ENCODE measurements at places on chromosomes 1 and 21.

- DNase-seq: no peak
Measured at GRCh38 chr1:47684518-47684917, 246.7 kb downstream of the FOXD2 start.

DNA sequence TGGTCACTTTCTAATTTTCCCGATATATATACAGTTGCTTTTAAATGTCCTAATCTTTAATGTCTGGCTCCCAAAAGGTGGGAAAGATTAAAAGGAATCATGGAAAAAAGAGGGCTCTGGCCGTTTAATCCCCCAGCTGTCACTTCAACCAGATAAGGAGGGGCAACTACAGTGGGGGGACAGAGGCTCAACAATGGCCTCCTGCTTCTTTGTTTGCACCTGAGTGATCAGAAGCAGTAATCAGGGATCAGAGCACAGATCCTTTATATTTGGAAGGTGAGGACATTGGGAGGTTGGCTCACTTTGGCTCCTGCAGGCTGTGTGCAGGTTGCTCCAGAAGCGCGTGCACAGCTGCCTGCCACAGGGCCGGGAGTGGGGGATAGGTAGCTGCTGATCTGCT lies 212.8 kb downstream of the FMN2 start:
- no peak for DNase-seq

- no peak for DNase-seq
Measured at GRCh38 chr21:39788383-39788782, 43.4 kb downstream of the IGSF5 start.

- no peak for DNase-seq
Measured at GRCh38 chr1:246139745-246140182, 367.3 kb downstream of the SMYD3 start.

GRCh38 chr1:34970829-34971228 lies 14.3 kb downstream of the TMEM35B start:
- no peak for DNase-seq

- no peak for DNase-seq
Measured at GRCh38 chr1:173418107-173418985, 58.8 kb upstream of the PRDX6 start.

DNA sequence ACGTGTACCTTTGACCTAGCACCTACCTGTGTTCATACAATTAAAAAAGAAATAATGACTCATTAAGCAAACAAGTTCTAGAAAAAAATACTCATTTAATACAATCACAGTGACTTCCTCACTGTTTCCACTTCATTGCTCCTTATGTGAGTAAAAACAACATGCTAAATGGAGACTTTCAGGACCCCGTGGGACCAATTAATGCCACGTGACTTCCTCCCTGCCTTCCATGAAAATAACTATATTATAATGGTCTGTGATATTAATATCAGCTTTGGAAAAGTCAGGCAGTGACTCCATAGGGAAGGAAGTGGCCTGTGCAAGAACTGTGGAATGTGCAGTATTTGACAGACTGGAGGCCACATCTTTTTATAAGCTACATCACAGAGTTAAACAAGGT lies 337.8 kb downstream of the HLX start:
- no peak for DNase-seq

DNA sequence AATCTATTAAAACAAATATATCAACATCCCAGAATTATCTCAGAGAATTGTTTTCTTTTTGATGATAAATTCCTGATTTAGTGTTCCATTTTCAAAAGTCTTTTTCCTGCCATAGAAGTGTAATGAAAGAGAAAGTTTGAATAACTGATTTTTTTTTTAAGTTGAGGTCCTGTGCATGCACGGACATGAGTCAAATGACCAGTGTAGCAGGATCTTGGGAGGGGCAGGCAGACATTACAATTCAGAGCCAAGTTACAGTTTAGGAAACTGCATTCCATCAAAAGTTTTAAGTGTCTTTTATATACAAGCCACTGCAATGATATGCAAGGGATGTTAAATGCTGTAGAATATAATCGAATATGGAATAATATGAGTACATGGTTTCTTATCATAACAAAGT lies 227.5 kb downstream of the HMCN1 start:
- DNase-seq: no peak

GRCh38 chr1:39268112-39268581 lies 63.7 kb downstream of the MACF1 start:
- DNase-seq: no peak

GRCh38 chr21:34011660-34012059 lies 61.7 kb upstream of the MRPS6 start:
- DNase-seq: no peak

DNA sequence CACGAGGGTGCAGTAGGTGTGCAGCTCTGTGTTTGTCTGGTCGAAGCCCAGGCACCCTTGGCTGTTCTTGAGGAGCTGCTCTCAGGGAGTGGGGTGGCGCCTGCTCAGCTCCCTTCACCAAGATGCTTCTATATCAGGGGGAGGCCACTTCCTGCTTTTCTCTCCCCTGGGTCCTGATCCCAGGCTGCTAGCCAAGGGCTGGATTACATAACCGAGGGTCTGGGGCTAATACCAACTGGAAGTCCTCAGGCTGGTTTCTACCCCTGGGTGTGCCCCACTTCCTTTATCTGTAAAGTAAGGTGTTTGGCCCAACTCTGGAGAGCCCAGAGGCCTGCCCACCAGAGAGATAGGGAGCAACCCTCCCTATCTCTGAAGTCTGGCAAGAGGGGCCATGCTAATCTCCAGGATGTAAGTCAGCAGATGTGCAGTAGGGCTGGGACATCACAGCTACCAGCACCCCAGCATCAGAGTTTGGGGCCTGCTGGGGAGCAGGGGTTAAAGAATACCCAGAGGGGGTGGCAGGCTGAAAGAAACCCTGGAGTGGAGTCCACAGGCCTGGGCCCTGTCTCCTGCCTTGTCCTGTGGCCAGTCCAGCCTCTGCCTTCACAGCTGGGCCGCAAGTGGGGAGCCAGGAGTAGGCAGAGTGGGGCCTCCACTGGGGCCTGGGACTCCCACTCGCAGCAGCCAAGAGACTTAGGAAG lies 2.1 kb downstream of the SELENBP1 start:
- DNase-seq: peak; percentile 91

GRCh38 chr1:93672069-93672468 lies 9.6 kb downstream of the BCAR3 start:
- DNase-seq: no peak

DNA sequence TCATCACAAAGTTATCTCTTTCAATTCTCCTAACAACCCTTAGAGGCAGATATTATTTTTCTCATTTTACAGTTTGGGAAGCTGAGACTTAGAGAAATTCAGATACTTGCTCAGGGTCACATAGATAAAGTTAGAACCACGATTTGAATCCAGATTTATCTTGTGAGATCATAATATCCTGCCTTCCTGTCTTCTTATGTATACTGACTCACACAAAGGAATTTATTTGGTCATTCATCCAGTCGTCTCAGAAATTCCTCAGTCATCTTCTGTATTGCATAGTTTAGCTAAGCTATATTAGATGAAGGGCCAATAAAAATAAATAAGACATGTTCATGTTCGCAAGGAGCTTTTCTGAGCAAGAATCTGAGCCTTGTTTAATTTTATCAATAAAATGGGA lies 35.8 kb upstream of the RUNX1 start:
- DNase-seq: no peak

DNA sequence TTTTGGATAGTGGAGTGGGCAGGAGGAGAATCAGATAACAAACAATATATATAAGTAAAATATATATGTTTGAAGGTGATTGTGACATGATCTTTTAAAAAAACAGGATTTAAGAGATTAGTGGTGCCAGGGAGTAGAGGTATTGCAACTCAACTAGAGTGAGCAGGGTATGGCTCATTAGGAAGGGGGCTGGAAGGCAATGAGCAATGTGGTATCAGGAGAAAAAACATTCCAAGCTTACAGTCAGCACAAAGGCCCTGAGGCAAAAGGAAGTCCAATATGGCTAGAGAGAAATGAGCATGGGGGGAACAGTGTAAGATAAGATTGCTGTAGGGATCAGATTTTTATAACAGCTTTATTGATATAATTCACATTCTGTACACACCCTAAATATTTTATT lies 5.3 kb upstream of the GADD45A start:
- DNase-seq: no peak

DNA sequence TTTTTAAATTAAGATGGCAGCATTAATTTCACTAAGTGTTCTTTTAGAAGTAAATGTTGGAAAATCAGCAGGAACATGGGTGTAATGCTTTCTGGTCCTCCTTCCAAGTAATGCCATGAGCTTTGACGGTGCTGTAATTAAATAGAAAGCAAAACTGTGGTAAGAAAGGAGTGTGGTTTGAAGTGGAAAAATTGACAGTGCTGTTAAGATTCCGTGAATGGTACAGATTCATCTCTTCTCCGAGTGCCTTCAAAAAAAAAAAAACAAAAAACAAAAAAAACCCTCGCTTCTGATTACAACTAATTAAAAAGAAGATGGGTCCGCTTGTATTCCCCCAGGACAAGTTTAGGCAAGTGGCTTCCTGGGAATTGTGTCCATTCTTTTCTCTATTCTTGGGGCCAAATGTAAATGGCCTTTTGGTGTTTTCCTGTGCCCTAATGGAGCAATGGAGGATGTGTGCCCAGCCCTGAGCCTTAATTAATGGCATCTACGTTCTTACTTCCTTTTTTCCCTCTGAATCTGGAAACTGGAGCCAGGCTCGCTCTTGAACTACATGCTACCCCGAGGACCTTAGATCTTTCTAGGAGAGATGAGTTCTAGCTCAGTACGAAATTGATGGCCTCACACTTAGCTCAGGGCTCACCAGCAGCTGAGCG lies 5.1 kb downstream of the LMO4 start:
- DNase-seq: no peak

DNA sequence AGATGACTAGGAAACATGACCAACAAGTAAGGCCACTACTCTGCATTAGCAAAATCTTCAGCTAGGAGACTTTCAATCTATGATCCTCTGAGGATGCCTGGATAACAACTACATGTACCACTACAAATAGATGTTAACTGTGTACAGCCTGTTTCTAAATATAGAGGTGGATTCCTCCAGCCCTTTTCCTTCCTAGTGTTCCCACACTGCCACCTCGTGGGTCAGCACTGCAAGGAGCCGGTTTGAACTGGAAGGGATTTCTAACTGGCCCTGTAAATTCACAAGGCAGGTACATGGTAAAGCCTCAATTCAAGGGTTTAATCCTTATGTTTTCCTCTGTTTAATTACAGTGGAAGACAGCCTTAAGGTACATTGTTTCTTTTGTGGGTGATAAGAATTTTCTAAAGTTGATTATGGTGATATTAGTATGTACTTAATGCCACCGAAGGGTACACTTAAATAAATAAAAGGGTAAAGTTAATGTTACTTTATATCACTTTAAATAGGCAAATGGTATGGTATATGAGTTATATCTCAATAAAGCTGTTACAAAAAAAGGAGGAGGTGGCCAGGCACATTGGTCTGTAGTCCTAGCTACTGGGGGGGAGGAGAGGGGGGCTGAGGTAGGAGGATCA lies 14.4 kb downstream of the SMYD3 start:
- DNase-seq: no peak

- no peak for DNase-seq
Measured at GRCh38 chr21:39675993-39676661, 63.4 kb downstream of the B3GALT5 start.

DNA sequence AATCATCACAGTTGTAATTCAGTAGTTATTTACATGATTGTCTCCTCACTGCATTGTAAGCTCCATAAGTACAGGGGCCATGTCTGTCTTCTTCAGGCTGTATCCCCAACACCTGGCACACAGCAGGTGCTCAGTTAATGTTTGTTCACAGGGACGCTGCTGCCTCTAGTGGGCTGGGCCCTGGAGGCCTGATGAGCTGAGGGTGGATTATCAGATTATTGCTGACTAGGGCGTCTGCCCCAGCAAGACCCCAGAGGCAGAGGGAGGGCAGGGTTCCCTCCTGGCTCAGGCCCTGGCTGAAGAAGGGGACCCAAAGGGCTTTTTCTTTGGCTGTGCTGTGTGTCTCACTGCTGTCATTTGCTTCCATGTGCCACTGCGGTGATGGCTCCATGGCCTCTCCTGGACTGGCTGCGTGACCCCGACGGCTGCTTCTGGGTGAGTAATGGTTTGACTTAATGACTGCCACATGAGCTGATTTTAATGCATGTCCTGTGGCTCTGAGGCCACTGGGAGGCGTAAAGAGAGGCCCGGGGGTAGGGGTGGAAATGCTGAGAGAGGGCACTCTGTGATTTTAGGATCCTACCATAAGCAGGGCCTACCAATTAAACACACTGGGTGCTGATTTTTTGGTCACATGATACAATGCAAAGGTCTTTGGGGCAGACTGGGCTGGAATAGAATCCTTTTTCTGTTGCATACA lies 20.8 kb upstream of the EPB41 start:
- DNase-seq: no peak

DNA sequence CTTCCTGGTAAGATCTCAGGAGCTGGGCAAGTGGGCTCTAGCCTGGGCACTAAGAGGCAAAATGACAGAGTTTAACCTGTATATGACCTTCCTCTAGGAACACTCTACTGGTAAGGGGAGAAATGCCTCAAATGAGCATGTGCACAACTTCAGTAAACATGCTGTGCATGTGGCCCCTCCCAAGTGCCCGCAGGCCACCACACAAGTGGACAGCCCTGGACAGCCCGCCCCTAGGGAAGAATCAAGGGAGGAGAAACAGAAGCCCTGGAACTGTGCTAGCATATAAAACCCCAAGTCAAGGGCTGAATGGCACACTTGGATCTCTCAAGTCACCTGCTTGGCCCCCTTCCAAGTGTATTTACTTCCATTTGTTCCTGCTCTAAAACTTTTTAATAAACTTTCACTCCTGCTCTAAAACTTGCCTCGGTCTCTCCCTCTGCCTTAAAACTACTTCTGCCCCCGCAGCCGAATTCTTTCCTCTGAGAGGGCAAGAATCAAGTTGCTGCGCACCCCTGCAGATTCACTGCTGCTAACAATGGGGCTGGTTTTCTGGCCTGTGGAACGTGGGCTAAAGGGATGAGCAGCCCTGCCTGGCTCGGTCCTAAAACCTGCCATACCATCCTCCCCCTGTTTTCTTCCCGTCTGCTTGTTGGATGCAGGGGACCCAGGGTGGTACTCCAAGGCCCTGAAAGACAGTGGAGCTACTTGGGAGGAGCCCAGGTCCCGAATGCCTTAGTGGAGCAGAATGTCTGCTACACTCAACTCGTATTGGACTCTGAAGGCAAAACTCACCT lies 93.5 kb downstream of the IER5 start:
- DNase-seq: no peak

DNA sequence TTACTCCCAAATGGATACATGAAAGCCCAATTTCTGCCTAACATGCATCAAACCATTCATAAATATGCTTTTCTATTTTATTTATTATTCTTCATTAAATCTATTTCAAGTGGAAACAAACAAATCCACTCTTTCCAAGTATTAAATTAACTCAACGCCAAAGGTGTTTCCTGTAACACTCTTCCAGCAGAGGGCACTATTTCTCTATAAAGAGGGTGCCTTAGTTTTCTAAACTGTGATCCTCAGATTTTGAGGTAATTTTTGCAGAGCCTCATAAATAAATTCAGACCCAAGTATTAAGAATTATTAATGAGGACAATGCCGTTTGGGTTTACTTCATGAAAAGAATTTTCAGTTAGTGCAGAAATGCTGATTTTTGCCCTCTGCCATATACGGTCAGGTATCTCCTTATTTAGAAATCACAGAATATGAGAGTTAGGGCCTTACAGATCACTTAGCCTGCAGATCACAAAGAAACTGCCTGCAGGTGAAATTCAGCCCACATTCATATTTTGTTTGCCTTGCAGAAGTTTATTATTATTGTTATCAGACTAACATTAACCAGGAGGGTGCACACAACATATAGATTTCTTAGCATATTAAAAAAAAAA lies 40.1 kb upstream of the MYSM1 start:
- peak; percentile 11 for DNase-seq

GRCh38 chr1:86504895-86505563 lies 36.3 kb downstream of the CLCA1 start:
- DNase-seq: no peak

Measured in CMK (cell line).